ENCODE measurements at places on chromosomes 7 and 10.
A peak's percentile ranks its signal among the peaks of the same experiment; 100 is the strongest.

- no peak for DNase-seq
Measured at GRCh38 chr10:63197344-63198092, 64.4 kb downstream of the NRBF2 start.

DNA sequence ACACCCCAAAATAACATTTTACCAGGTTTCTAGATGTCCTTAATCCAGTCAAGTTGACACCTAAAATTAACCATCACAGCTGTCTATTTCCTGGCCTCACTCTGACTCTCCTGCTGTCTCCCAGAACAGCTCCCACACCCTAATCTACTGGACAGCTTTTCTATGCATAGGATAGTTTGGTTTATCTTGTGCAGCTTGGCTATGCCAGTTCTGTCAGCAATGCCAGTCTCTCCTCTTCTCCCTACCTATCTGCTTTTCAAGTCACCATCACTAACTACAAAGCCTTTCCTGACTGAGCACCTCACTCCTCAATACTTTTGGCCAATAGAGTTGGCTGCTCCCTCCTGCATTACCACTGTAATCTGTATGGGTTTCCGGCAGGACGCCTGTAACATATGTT, 5.0 kb downstream of the NCOA4 start:
- DNase-seq = no peak

GRCh38 chr7:17991866-17992648, 35.6 kb downstream of the PRPS1L1 start:
- no peak for DNase-seq

DNA sequence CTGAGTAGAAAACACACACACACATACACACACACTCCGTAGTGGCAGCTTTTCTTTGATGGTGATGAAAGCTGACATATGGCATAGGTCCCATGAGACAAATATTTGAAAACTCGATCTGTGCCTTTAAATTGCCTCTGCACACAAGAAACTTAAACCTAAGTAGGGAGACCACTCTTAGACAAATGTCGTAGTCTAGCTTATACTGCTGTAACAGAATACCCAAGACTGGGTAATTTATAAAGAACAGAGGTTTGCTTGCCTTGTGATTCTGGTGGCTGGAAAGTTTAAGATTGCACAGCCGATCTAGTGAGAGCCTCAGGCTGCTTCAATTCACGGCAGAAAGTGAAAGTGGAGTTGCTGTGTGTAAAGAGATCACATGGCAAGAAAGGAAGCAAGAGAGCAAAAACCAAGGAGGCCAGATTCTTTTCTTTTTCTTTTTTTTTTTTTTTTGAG, 489.4 kb upstream of the SORCS1 start:
- DNase-seq = peak; percentile 70

DNA sequence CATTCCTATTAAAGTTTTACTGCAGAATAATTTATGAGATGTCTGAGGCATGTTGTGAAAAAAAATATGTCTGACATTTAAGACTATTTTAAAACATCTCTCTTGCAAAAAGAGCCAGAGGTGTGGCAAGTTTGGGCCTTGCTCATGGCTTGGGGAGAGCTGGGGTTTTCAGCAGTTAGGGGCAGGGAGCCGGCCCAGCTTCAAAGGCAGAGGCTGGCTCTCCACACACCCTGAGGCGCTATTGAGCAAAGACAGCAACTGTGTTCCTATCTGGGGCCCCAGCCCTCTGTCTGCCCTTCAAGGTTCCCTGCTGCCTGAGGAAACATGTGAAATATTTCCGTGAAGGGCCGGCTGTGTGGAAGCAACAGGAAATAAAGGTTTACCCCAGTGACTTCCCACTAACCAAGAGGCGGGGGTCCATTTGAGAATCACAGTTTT, 94.0 kb downstream of the SORBS1 start:
- DNase-seq = peak; percentile 55

- peak; percentile 64 for DNase-seq
Measured at GRCh38 chr7:116195451-116195850, 14.9 kb upstream of the TES start.

- peak; percentile 2 for DNase-seq
Measured at GRCh38 chr10:105291571-105291970, 650.5 kb downstream of the SORCS3 start.

DNA sequence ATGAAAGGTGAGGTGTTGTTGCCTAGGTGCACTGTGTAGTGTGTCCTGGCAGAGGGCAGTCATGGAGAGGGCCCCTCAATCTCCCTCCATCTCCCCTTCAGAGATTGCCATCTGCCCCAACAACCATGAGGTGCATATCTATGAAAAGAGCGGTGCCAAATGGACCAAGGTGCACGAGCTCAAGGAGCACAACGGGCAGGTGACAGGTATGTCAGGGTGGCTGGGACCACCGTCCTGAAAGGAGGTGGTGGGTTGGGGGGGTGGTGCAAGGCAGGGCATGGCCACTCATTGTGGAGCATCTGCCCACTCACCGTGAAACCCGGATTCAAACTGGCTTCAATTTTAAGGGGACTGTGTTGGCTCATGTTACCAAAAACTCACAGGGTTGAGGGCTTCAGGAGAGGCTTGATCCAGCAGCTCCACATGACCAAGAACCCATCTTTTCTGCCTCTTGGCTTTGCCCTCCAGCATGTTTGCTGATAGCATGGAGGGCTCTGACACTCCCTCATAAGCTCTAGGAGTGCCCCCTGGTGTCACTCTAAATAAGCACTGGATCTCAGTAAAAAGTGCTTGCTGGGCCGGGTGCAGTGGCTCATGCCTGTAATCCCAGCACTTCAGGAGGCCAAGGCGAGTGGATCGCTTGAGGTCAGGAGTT, 12.2 kb downstream of the ARPC1B start:
- DNase-seq = no peak
